Activated CD8-positive, alpha-beta T cell treated with anti-CD3 and anti-CD28 coated beads for 36 hours (primary cell): ENCODE measurements at places on chromosomes 11 and 22. TPM values are rescaled to one million over a fixed set of nuclear protein-coding genes. Genes with fewer than 3 reads are reported as not detected.

DNA sequence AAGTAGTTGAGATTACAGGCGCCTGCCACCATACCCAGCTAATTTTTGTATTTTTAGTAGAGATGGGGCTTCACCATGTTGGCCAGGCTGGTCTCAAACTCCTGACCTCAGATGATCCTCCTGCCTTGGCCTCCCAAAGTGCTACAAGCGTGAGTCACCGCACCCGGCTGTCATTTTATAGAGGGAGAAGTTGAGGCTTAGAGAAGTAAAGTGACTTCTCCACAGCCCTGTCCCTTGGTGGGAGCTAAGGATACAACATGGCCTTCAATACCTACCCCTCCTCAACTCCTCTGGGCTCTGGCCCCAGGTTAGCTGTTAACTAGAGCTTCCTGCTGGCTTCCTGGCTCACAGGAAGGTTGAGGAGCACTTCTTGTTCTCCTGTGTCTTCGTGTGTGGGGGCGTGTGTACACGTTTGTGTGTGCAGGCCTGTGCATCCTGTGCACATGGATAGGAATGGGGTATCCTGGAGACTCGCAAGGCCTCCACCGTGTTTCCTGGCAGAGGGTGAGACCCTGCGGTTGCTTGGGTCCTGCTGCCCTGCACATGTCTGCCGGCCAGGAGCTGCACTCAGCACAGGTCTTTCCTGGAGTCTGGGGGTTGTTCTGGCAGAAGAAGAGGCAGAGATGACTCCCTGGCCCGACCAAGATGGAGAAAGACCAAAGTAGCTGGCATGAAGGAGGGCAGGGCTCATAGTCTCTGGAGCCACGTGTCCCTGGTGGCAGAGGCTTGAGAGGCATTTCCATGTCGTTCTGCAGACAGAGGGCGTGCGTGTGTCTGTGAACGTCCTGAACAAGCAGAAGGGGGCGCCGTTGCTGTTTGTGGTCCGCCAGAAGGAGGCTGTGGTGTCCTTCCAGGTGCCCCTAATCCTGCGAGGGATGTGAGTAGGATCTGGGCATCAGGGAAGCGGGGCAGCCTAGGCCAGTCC, 2.4 kb downstream of the SIDT2 start:
- no peaks in the 10 kb centered on the region for H3K36me3 ChIP-seq
- peaks cover 28% of the 10 kb centered on the region for H3K4me1 ChIP-seq
- DNase-seq, result peak; percentile 86
- H3K27ac ChIP-seq, result peak overlapping the region; percentile 1

- H3K36me3 ChIP-seq, result no peaks in the 10 kb centered on the region
- peak within 1 kb of the TSS; percentile 65 for H3K4me3 ChIP-seq
- peaks cover 35% of the 10 kb centered on the region for H3K27me3 ChIP-seq
- no peak within 1 kb of the TSS for H3K27ac ChIP-seq
- H3K4me1 ChIP-seq, result peaks cover 21% of the 10 kb centered on the region
Measured at GRCh38 chr11:111514216-111515031, at the start of gene HOATZ. TSS of gene HOATZ (plus strand) at chr11:111514778. CDS start at chr11:111514785, 7 bp downstream.

GRCh38 chr22:41417622-41418390, 28.8 kb downstream of the TOB2 start:
- H3K36me3 ChIP-seq, result peaks cover 19% of the 10 kb centered on the region
- peak overlapping the region; percentile 69 for H3K27ac ChIP-seq
- peaks cover 11% of the 10 kb centered on the region for H3K4me1 ChIP-seq
- H3K27me3 ChIP-seq, result no peaks in the 10 kb centered on the region

Gene NECTIN1
- 2.6 TPM for total RNA-seq

DNA sequence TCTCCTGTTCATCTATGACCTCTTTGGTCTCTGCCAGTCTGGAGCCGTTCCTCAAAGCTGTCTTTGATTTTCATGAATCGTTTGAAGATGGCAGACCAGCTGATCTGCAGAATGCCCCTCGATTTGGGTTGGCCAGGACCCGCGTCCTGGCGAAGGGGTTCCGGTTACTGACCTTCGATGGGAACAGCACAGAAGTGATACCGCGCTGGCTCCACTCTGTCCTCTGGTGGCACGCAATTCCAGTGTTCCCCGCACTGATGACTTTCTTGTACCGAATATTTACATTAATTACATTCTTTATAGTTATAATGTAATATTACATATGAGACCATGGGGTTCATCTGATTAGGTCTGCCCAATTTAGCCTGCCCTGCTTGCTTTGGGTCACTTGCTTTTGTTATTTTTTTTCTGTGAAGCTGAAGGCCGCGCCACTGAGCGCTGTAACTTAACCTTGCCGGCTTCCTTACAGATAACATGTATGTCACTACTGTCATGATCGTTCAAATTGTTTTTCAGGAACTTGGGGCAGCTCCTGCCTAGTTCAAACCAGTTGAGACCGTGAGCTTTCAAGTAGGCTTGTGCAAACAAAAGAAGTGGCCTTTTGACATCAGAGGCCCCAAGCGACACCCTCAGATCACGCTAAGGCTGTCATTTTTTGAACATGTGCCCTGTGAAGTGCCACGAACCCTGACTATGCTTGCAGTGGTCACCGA, 4.1 kb upstream of the USP18 start:
- H3K4me1 ChIP-seq, result peaks cover 13% of the 10 kb centered on the region
- peaks cover 2% of the 10 kb centered on the region for H3K36me3 ChIP-seq
- H3K4me3 ChIP-seq, result no peak overlapping the region
- no peaks in the 10 kb centered on the region for H3K27me3 ChIP-seq
